ENCODE measurements at places on chromosomes 6 and 20.

DNA sequence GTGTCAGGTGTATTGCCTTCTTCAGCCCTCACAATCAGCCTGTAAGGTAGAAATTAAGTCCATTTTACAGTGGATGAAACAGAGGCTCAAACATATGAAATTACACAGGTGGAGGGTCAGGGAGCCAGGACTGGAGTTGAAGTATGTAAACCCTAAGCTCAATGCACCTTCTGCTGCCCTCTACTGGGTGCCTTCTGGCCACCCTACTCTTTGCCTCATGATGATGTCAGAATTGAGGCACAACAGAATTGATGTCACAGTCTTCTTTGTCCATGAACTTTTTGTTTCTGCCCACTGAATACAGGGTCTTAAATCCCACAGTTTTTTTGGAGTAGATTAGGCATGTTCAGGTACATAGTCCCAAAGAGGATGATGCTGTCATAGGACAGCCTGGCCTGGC lies 400.8 kb upstream of the CHD6 start:
- no peak for DNase-seq

GRCh38 chr6:131167773-131168172 lies 32.5 kb downstream of the AKAP7 start:
- DNase-seq, result no peak

GRCh38 chr6:87151471-87151780 lies 3.9 kb upstream of the ZNF292 start:
- no peak for DNase-seq

DNA sequence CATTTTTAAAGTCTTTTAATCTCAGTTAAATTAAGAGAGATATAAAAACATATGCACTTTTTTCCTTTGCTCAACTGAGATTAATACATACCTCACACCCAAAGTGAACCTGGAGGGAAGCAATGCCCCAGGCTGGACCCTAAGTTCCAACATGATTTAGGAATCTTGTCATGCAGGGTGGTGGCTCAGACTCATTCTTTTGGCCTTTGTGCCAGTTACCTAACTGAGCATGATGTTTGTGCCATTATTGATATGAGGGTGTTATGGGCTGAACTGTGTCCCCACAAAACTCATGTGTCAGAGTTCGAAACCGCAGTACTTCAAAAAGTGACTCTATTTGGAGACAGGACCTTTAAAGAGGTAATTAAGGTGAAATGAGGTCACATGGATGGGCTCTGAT lies 188.0 kb downstream of the ARHGAP18 start:
- DNase-seq, result no peak

DNA sequence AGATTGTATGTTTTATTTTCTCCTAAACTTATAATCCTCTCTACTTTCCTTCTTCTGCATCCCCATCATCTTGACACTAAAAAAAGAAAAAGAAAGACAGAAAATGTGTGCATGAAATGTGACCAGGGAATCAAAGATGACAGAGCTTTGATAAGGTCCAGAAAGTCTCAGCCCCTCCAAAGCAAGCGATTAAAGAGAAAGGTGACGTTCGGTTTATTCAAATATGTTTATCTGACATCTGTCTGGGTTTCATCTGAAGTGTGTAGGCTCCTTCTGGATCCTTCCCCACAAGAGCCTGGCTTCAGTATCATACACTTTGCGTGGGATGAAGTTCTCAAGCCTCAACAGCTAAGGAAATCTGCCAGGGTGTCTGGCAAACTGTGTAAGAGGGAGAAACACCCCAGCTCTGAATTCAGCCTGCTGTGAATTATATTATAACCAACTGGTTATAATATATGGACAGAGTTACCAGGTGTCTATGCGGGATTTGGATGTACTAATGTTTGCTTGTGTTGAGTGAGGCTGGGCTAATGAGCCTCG lies 263.0 kb downstream of the ZNF217 start:
- DNase-seq, result no peak

DNA sequence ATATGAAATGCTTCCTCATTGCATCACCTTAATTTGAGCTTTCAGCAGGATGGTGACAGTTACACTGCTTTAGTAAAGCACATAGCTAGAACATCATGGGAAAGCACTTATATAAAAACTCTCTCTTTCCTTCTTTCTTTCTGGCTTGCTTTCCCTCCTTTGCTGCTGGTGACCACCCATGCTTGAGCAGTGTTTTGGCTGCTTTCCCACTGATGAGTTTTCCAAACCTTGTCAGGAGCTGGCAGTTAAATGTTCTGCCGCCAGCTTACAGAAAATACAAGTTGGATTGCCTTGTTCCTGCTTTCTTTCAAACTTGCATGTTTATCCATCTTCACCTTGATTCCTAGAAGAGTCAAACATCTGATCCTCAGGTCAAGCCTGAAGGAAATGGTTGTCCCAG lies 323.9 kb downstream of the FOXA2 start:
- no peak for DNase-seq

- no peak for DNase-seq
These were observed 195.4 kb downstream of the TBXT start for GRCh38 chr6:165972139-165972802.

- DNase-seq, result no peak
These were observed 111.2 kb upstream of the ZFP64 start for GRCh38 chr20:52302736-52303135.

DNA sequence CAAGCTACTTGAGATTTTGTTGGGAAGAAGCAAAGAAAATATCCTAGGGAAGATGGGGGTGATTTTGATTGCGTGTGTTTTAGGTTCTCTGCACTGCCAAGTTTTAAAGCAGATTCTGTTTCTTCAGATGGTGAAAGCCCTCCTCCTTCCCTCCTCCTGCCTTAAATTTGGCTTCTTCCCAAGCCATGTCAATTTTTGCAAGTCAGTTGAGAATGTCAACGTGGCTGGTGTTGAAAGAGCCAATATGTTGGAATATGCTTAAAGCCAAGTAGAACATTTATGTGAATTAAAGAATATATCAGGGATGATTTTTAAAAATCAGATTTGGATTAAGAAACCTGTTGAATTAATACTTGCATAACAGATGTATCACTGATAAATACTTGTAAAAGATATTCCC lies 270.8 kb downstream of the ARID1B start:
- no peak for DNase-seq

DNA sequence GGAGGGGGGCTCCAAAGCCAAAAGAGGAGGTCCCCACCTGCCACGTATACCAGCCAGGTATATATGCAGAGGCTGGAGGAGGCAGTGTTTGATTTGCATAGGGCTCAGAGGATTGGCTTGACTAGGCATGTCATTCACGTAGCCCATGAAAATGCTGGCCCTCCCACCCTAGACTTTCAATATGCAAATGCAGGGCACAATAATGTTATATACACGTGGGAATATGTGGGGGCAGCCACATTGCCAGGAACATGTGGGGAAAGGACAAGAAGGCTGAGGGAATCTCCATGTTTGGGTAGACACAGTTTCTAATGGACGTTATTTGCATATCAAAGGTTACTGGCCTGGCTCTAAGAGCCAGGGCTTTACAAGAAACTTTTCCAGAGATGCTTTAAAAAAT lies 301.8 kb downstream of the FARS2 start:
- DNase-seq, result no peak

- no peak for DNase-seq
These were observed 459.4 kb upstream of the ID4 start for GRCh38 chr6:19377722-19378121.

- DNase-seq, result no peak
These were observed 65.4 kb downstream of the RPRD1B start for GRCh38 chr20:38098952-38099351.

DNA sequence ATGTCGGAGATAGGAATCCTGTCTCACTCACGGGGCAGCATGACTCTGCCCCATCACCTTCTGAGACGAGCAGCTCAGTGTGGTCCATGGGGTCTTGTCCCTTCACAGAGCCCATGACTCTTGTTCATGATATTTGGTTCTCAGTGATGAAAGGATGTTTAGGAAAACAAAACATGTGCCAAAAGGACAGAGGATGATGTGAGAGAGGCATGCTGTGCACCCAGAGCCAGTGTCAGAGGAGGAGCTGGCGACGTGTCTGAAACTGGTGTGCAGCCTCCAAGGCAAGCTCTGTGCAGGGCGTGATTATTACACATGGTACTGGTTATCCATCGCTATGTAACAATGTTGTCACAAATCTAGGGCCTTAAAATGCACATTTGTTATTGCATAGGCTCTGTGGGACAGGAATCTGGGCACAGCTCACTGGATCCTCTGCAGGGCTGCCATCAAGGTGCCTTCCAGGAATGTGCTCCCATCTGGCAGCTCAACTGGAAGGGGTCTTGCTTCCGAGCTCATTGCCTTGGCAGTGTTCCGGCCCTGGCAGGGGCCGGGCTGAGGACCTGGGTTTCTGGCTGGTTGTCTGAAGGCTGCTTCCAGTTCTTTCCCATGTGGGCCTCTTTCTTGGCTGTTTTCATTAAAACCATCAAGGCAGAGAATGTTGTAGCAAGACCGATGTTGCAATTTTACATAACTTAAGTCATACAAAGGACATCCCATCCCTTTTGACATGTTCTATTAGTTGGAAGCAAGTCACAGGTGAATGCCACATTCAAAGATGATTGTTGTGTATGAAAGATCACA lies 175.4 kb downstream of the ERMARD start:
- DNase-seq, result no peak

GRCh38 chr6:119881416-119881815 lies 531.9 kb upstream of the MAN1A1 start:
- peak; percentile 6 for DNase-seq

GRCh38 chr6:37074053-37074827 lies 68.8 kb downstream of the FGD2 start:
- no peak for DNase-seq

DNA sequence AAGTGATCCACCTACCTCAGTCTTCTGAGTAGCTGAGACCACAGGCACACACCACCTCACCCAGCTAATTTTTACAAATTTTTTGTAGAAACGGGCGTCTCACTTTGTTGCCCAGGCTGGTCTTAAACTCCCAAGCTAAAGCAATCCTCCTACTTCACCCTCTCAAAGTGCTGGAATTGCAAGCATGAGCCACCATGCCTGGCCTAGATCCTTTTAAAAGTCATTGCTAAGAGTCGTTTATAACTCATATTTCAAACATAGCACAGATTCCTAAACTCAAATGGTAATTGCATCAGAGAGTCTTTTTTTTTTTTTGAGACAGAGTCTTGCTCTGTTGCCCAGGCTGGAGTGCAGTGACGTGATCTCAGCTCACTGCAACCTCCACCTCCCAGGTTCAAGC lies 7.7 kb upstream of the SAMHD1 start:
- no peak for DNase-seq

DNA sequence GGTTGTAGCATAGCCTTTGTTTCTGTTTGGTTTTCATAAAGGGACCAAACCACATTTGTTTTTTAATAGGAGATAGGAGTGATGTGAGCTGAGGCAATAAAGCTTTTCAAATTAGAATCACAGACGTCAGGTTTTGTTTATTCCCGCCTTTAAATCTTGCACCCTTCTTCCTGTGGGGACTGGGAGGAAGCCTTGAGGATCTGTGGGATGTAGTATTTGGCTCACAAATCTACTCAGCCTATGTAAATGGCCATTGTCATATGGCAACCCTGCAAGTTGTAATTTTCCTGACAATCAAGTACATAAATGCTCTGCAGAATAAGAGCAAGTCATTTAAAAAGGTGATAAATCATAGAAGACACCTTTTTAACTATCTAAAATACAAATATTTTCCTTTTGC lies 110.4 kb downstream of the ADGRG6 start:
- DNase-seq, result no peak

DNA sequence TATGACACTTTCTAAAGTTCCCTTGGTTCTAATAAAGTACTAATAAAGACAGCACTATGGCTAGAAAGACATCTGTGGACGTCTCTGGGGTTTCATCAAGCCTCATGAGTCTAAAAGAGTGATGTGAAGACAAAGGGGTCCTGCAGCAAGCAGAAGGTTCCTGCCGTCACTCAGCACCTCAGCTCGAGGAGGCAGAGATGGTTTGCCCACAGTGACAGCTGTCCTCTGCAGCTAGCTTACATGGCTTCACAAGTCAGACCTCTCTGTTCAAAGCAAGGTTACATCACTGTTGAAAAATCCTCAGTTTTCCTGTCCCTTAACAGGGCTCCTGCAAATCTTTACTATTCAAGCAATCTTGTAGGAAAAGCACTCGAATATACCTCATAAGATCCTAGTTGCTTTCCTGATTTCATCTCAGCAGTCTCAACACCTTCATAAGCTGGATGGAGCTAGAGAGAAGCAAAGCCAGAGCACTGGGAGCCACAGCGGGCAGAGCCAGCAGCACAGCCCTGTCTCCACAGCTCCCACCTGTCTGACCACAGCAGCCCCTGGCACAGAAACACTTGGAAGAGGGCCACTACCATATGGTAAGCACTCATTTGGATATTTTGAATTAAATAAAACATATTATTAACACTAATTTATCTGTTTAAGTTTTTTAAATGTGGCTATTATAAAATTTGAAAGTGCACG lies 202.3 kb downstream of the GMDS start:
- no peak for DNase-seq

DNA sequence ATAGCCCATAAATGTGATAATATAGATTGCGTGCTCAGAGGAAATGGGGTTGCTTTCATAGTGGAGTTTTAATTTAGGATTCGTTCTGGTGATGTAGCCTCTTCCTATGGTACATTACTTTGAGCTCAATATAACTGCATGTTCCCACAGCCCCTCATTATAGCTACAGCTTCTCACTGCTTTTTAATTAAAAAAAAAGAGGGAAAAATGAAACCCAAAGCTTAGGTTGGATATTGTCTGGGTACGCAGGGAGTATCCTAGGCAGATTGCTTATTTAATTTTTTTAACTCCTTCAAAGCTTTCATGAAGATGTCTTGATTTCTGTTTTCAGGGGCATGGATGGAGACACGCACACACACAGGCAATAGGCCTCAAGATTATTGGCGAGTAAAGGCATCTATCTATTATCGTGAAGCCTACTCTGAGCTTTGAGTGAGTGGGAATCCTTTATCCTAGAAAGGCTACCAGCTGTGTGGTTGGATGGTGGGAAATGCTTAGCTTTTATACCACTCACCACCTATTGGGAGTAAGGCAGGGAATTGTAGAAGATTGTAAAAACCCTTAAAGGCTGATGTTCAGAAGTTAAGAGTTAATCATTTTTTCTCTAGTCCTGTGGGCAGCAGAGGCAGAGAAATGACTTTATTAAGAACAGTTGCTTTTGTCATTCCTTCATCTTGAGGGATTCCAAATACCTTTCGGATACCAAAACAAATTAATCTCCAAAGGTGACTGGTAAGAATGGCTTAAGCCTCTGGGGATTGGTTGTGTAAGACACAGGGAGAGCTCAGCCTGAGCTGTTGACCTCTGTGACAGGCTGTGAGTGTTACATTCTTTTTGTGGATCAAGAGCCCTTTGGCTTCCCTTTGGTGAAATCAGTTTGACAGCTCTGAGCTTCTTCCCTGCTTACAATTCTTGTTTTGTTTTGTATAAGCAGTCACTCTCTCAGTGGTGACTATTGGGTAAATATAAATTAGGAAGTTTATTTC lies 33.4 kb downstream of the CTNNBL1 start:
- DNase-seq, result peak; percentile 35

GRCh38 chr6:37033255-37033654 lies 27.8 kb downstream of the FGD2 start:
- DNase-seq, result no peak

Measured in AG08396 (cell line).